Fibroblast of the aortic adventitia (primary cell): ENCODE measurements at places on chromosomes 3 and 15.

DNA sequence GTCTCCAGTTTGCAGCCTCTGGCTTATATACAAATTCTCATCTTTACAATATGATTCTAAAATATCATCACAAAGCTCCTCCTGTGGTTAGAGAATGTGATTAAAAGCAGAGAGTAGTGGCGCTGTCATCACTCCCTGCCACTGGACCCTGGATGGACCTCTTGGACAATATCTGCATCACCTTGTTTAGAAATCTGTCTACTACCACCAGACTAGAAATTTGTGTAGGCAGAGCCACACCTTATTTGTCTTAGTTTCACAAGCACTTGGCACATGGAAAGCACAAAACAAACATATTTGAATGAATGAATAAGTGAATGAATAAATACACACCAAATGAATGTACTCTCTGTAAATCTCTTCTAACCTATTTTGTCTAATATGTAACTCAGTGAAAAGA is 68.1 kb downstream of the IMPG2 start:
- no peak for DNase-seq

- no peak for DNase-seq
Observed at GRCh38 chr3:4432259-4432658, 34.8 kb downstream of the SUMF1 start.

GRCh38 chr3:146162561-146162960 is 1.6 kb upstream of the PLOD2 start:
- peak; percentile 58 for DNase-seq

GRCh38 chr15:57910672-57911071 is 154.8 kb downstream of the ALDH1A2 start:
- DNase-seq, result no peak

GRCh38 chr3:149227591-149228268 is 6.1 kb upstream of the CP start:
- DNase-seq, result peak; percentile 10

GRCh38 chr15:64572856-64573255 is 112.5 kb downstream of the ZNF609 start:
- no peak for DNase-seq

- no peak for DNase-seq
Observed at GRCh38 chr15:88042047-88042446, 214.5 kb downstream of the NTRK3 start.

- peak; percentile 35 for DNase-seq
Observed at GRCh38 chr3:186640473-186640818, 247 bp downstream of the FETUB start.

GRCh38 chr3:135930255-135930654 is 35.3 kb upstream of the PPP2R3A start:
- DNase-seq, result no peak

DNA sequence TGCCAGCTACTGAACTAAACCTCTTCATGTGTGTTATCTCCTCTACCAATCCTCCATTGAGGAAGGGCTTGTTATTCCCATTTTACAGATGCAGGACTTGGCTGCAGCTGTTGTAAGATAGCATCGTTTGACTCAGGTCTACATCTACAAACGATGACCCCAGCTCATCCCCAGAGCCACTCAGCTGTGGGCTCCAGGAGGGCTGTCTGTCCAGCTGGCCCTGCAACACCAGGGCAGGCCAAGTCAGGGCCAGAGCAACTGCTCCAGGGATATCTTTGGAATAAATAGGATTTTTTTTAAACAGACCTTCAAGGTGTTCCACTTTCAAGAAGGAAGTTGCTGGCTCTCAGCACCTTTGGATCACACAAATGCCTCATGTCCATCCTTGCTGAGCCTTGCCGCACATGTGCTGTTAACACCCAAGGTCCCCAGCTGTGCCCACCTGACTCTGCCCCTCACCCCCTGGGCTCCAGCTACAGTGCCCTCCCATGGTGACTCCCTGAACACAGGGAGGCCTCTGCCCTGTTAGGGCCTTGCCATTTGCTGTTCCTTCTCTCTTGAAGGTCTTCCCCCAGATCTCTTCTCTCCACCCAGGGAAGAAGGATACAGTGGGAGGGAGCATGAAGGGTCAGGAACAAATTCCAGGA is 31.0 kb downstream of the ALDH1L1 start:
- DNase-seq, result no peak

- no peak for DNase-seq
Observed at GRCh38 chr3:195064300-195064931, 206.5 kb downstream of the XXYLT1 start.

GRCh38 chr15:77148191-77148590 is 77.3 kb upstream of the TSPAN3 start:
- DNase-seq, result no peak
